ENCODE measurements at places on chromosomes 11 and 22. TPM values are rescaled to one million over a fixed set of nuclear protein-coding genes. Genes with fewer than 3 reads are reported as not detected.

DNA sequence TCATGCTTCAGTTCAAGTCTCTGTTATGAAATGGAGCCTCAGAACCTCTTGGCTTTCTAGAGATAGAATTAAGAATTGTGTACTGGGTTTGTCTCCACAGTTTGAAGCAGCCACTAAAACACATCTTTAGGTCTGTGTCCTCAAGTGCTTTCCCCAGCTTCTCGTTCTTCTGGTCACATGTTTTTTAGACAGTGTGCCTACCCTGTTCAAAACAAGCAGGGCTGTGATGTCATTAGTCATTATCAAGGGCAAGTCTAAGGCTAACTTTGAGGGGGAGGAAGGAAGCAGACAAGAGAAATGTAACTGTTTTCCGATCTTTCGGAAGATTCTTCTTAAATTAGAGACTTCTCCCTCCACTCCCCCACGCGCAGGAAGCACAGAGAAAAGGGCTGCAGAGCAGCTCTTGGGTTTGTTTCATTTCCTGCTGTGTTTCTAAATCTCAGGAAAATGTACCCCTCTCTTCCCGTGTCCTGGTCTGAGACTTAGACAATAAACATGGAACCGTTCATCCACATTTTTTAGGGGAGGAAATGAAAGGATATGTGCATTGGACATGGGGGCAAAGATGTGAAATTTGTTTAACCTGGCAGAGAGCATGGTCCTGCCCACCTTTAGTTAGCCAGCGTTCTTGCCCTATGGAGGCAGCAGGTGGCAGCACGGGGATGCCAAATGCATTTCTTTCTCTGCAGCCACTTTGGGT, 3.1 kb downstream of the AKIP1 start:
- H3K4me3 ChIP-seq, result no peak overlapping the region
- H3K36me3 ChIP-seq, result peaks cover 16% of the 10 kb centered on the region
- no peaks in the 10 kb centered on the region for H3K27me3 ChIP-seq
- peaks cover 34% of the 10 kb centered on the region for H3K4me1 ChIP-seq
- DNase-seq, result peak; percentile 42

- no peak overlapping the region for H3K27ac ChIP-seq
- no peaks in the 10 kb centered on the region for H3K27me3 ChIP-seq
- no peaks in the 10 kb centered on the region for H3K4me1 ChIP-seq
- H3K36me3 ChIP-seq, result peaks cover 54% of the 10 kb centered on the region
These were observed 23.0 kb downstream of the AMPD3 start for GRCh38 chr11:10478066-10478465.

- no peak overlapping the region for H3K27ac ChIP-seq
- H3K4me3 ChIP-seq, result no peak overlapping the region
- DNase-seq, result no peak
- no peaks in the 10 kb centered on the region for H3K27me3 ChIP-seq
- H3K36me3 ChIP-seq, result peaks cover 2% of the 10 kb centered on the region
These were observed 49.4 kb downstream of the RSF1 start for GRCh38 chr11:77771135-77771534.

DNA sequence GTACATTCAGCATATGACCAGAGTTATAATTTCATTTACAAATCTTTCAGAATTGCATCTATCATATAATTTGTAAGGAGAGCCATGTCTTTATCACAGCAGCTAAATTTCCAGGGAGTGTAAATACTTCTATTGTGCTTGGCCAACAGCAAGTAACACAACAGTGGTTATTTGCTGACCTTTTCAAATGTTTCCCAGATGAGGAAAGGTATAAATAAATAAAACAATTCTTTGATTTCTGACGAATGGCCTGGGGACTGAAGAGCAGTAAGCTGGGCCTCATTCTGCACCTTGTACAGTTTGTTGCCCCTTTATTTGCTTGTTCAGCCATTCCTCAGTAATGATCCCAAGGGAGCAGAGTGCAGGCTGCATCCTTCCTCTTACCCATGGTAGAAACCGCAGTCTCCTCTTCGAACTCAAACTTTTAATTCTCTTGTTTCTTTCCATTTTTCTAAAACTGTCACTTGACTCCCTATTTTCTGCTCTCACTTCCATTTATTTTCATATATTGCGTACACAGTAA, 132.8 kb downstream of the DDX10 start:
- no peak overlapping the region for H3K27ac ChIP-seq
- H3K36me3 ChIP-seq, result no peaks in the 10 kb centered on the region
- H3K27me3 ChIP-seq, result no peaks in the 10 kb centered on the region
- no peaks in the 10 kb centered on the region for H3K4me1 ChIP-seq
- no peak overlapping the region for H3K4me3 ChIP-seq

GRCh38 chr11:129881570-129882170, 13.7 kb downstream of the NFRKB start:
- H3K27ac ChIP-seq, result no peak overlapping the region
- peaks cover 100% of the 10 kb centered on the region for H3K36me3 ChIP-seq
- no peak overlapping the region for H3K4me3 ChIP-seq
- no peaks in the 10 kb centered on the region for H3K27me3 ChIP-seq
- DNase-seq, result peak; percentile 39
- H3K4me1 ChIP-seq, result no peaks in the 10 kb centered on the region

- H3K4me3 ChIP-seq, result no peak overlapping the region
- H3K27ac ChIP-seq, result no peak overlapping the region
- H3K36me3 ChIP-seq, result no peaks in the 10 kb centered on the region
- no peaks in the 10 kb centered on the region for H3K27me3 ChIP-seq
- DNase-seq, result no peak
- H3K4me1 ChIP-seq, result no peaks in the 10 kb centered on the region
These were observed 41.5 kb upstream of the CADM1 start for GRCh38 chr11:115545581-115546210.

IL18 gene
- 0.20 TPM for total RNA-seq

- peaks cover 32% of the 10 kb centered on the region for H3K4me1 ChIP-seq
- DNase-seq, result peak; percentile 51
- H3K27ac ChIP-seq, result no peak overlapping the region
- no peaks in the 10 kb centered on the region for H3K27me3 ChIP-seq
These were observed 55.7 kb downstream of the CD82 start for GRCh38 chr11:44621140-44621681.

RPS6KB2 gene
- total RNA-seq, result 87.9 TPM

LBHD1 gene
- total RNA-seq, result 21.0 TPM

- no peaks in the 10 kb centered on the region for H3K27me3 ChIP-seq
- no peaks in the 10 kb centered on the region for H3K36me3 ChIP-seq
- H3K4me3 ChIP-seq, result no peak overlapping the region
These were observed 15.4 kb downstream of the DSCAML1 start for GRCh38 chr11:117781627-117782026.

KLHDC7B gene
- total RNA-seq, result 3.7 TPM

DNA sequence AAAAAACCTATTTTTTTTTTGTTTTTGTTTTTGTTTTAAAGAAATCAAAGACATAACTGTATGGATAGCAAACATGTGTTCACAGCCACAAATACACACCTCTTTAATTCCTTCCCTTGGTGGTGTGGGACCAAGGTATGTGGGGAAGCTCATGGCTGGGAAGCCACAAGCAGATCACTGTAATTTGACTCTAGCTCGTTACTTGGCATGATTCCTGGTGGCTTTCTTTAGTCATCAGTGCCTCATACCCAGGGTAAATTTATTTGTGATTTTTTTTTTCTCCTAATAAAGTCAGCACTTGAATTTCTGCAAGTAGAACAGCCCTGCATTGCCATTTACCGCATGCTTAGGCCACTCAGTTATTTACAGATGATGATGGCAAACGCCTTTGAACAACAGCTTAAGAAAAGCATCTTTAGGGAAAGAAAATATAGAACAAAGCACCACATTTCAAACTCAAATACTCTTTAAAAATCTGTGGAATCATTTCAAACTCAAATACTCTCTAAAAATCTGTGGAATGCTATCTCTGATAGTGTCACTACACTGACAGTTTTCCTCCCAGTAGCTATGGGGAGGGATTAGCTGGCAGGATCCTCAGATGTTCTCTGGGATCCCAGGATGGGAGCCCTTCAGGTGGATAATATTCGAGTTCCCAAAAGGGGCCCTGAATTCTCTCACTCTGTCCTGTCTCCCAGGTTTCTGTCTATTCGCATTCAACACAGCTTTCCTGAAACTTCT, 687.2 kb downstream of the OPCML start:
- DNase-seq, result no peak
- no peaks in the 10 kb centered on the region for H3K4me1 ChIP-seq
- no peaks in the 10 kb centered on the region for H3K27me3 ChIP-seq
- no peak overlapping the region for H3K27ac ChIP-seq
- H3K36me3 ChIP-seq, result no peaks in the 10 kb centered on the region

DNA sequence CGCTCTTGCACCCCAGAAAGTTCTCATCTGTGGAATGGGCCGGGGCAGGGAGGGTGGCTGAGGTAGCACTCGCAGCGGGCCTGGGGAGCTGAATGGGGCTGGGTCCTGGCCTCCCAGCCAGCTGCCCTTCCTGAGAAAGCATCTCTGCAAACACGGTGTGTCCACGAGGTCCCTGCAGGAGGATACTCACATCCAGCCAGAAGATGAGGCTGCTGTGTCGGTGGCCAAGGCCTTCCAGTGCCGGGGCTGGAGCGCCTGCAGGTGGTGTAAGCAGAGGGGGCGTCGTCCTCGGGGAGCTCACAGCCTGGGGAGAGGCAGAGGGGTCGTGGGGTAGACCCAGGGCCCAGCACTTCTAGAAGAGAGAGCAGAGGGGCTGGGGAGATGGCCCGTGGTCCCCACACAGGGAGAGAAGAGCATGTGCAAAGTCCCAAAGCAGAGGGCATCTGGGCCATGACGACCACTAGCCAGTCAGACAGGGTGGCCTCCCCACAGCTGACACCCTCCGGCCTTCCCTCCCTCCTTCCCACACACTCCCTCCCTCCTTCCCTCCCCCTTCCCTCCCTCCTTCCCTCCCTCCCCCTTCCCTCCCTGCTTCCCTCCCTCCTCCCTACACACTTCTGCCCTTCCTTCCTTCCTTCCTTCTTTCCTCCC, 97.9 kb downstream of the WNT7B start:
- H3K36me3 ChIP-seq, result no peaks in the 10 kb centered on the region
- H3K4me1 ChIP-seq, result no peaks in the 10 kb centered on the region
- H3K4me3 ChIP-seq, result no peak overlapping the region
- DNase-seq, result no peak
- no peak overlapping the region for H3K27ac ChIP-seq

- H3K4me1 ChIP-seq, result peaks cover 44% of the 10 kb centered on the region
- no peaks in the 10 kb centered on the region for H3K27me3 ChIP-seq
- H3K36me3 ChIP-seq, result no peaks in the 10 kb centered on the region
- DNase-seq, result no peak
- no peak overlapping the region for H3K27ac ChIP-seq
- no peak overlapping the region for H3K4me3 ChIP-seq
These were observed 161.1 kb upstream of the GRK3 start for GRCh38 chr22:25403284-25403810.

MYEOV gene
- 0.98 TPM for total RNA-seq

- H3K4me3 ChIP-seq, result no peak overlapping the region
- peaks cover 23% of the 10 kb centered on the region for H3K27me3 ChIP-seq
- no peaks in the 10 kb centered on the region for H3K4me1 ChIP-seq
- no peak overlapping the region for H3K27ac ChIP-seq
- no peaks in the 10 kb centered on the region for H3K36me3 ChIP-seq
These were observed 53.1 kb downstream of the APOL3 start for GRCh38 chr22:36107436-36107835.

- H3K4me3 ChIP-seq, result no peak overlapping the region
- DNase-seq, result no peak
- no peaks in the 10 kb centered on the region for H3K36me3 ChIP-seq
- H3K27ac ChIP-seq, result no peak overlapping the region
These were observed 2.6 kb upstream of the NAALADL1 start for GRCh38 chr11:65060913-65061408.

SPI1 gene
- 3.4 TPM for total RNA-seq

GRCh38 chr22:42742940-42743339, 22.3 kb upstream of the A4GALT start:
- H3K4me3 ChIP-seq, result no peak overlapping the region
- H3K4me1 ChIP-seq, result no peaks in the 10 kb centered on the region
- H3K36me3 ChIP-seq, result no peaks in the 10 kb centered on the region
- DNase-seq, result no peak

GRCh38 chr11:104625246-104625645, 273.0 kb downstream of the CASP12 start:
- H3K27ac ChIP-seq, result no peak overlapping the region
- no peaks in the 10 kb centered on the region for H3K4me1 ChIP-seq
- H3K36me3 ChIP-seq, result no peaks in the 10 kb centered on the region
- no peak for DNase-seq
- no peaks in the 10 kb centered on the region for H3K27me3 ChIP-seq

DNA sequence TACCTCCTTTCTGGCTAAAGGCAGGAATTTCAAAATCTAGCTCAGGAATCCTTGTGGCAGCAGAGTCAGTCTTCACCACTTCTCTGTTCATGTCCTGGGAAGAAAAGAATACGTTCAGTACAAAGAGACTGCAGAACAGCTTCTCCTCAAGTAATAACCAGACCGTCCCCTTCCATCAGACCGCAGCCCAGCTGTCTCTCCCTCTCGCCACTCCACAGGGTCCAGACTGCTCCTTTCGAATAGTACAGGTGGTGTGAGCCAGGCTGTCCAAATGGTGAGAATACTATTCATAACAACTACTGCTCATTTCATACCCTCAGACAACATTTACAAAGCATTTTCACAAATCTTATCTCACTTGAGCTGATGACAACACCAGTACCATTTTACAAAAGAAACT, 857 bp downstream of the ZPR1 start:
- H3K4me3 ChIP-seq, result peak overlapping the region; percentile 93
- H3K36me3 ChIP-seq, result peaks cover 4% of the 10 kb centered on the region
- H3K27ac ChIP-seq, result peak overlapping the region; percentile 48
- no peaks in the 10 kb centered on the region for H3K27me3 ChIP-seq
- DNase-seq, result no peak

- H3K27ac ChIP-seq, result no peak overlapping the region
- peaks cover 9% of the 10 kb centered on the region for H3K27me3 ChIP-seq
- DNase-seq, result peak; percentile 39
- H3K36me3 ChIP-seq, result no peaks in the 10 kb centered on the region
These were observed 28.2 kb downstream of the DBX1 start for GRCh38 chr11:20131788-20132666.

DNA sequence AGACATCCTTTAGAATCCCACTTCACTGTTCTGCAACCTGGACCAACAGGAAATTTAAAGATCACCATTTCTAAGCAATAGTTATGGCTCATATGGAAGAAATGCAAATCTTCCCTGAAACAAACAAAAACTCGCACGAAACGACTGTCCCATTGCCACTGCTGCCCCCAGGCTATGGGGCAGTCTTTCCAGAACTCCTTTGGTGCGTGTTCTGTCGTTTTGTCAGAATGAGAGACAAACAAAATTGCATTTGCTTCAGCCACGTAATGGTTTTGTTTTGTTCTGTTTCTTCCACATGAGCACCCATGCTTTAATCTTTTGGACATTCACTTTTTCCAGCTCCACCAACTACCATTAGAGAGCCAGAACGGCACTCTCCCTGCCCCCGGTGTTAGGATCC, 10.8 kb upstream of the FBLN1 start:
- H3K27ac ChIP-seq, result no peak overlapping the region
- H3K4me3 ChIP-seq, result no peak overlapping the region
- no peaks in the 10 kb centered on the region for H3K4me1 ChIP-seq
- DNase-seq, result no peak
- H3K27me3 ChIP-seq, result no peaks in the 10 kb centered on the region
